ENCODE measurements at places on chromosomes 7 and 10. TPM values are rescaled to one million over a fixed set of nuclear protein-coding genes. Genes with fewer than 3 reads are reported as not detected.
A peak's percentile ranks its signal among the peaks of the same experiment; 100 is the strongest.

- H3K4me1 ChIP-seq = peaks cover 5% of the 10 kb centered on the region
- H3K27ac ChIP-seq = peak overlapping the region; percentile 91
- H3K27me3 ChIP-seq = peaks cover 90% of the 10 kb centered on the region
- H3K36me3 ChIP-seq = peaks cover 4% of the 10 kb centered on the region
- DNase-seq = peak; percentile 83
Measured at GRCh38 chr10:22340329-22341189, 4.7 kb upstream of the SPAG6 start.

DNA sequence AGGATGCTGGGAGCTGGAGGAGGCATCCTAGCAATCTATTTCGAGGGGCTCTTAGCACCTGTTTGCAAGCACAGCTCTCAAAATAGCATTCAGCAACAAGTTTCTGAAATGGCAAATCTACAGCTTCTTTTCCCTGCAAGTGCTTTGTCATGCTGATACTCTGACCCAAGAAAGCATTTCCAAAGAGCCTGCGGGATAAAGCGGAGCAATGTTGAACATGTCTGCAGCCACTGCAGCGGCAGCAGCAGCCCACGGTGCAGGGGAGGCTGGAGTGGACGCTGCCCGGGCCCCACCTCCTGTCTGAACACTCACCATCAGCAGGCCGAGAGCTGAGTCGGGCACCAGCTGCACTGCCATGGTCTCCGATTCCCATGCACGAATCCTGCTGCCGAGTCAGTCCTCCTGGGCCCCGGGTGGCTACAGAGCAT lies 964 bp downstream of the FRMD4A start:
- no peaks in the 10 kb centered on the region for H3K36me3 ChIP-seq
- DNase-seq = no peak
- H3K27me3 ChIP-seq = peaks cover 25% of the 10 kb centered on the region

DNA sequence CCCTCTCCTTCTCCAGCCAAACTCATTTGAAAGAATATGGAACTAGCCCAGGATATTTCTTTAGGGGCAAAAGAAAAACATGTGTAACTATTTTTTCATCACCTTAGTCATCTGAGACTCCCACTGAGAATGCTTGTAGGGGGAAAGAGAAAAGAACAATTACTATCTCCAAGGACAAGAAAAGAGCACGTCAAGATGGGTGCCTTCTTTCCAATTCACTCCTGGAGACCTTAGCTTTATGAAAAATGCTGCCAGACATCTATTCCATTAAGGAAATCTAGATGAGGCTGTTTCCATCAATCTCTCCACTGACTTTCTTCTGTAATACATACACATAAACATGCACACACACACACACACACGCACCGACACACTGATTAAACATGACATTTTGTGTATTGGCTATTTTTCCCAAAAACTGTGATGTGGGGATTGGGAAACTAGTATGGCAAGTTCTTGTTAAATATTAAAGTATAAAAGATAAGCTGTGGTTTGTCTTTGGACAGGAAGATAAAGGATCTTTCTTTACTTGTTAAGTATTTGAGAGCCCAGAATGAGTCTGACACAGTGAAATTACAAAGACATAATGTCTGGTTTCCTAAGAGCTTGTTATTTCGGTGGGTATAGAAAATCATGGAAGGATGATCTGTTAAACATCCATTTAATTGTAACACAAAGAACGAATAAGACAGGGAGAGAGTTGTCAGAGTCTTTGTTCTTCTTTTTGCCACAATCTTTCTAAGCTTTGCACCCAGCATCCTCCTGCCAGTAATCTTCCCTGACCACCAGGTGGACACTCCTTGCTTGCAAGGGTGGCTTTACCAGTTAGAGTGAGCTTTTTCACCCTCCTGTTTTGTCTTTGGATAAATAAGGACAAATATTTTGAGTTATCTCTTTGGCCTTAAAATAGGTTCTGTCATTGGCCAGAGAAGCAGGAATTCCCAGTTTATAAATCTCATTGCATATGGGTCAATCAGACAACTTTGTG lies 177.3 kb upstream of the TMEM72 start:
- H3K36me3 ChIP-seq = no peaks in the 10 kb centered on the region
- no peaks in the 10 kb centered on the region for H3K27me3 ChIP-seq

GRCh38 chr7:117875566-117875965 lies 2.3 kb upstream of the CTTNBP2 start:
- peaks cover 10% of the 10 kb centered on the region for H3K27me3 ChIP-seq
- H3K36me3 ChIP-seq = no peaks in the 10 kb centered on the region
- no peak for DNase-seq
- peaks cover 38% of the 10 kb centered on the region for H3K4me1 ChIP-seq
- H3K27ac ChIP-seq = peak overlapping the region; percentile 82

- no peaks in the 10 kb centered on the region for H3K27me3 ChIP-seq
- H3K36me3 ChIP-seq = peaks cover 32% of the 10 kb centered on the region
- no peaks in the 10 kb centered on the region for H3K4me1 ChIP-seq
- no peak for DNase-seq
- H3K27ac ChIP-seq = peak overlapping the region; percentile 38
Measured at GRCh38 chr10:103416436-103417147, 20.2 kb downstream of the PDCD11 start.

GRCh38 chr10:110138197-110138812 lies 69.1 kb upstream of the MXI1 start:
- peak overlapping the region; percentile 39 for H3K27ac ChIP-seq
- no peak overlapping the region for H3K4me3 ChIP-seq
- no peak for DNase-seq
- H3K27me3 ChIP-seq = no peaks in the 10 kb centered on the region
- H3K4me1 ChIP-seq = peaks cover 21% of the 10 kb centered on the region

- no peak overlapping the region for H3K27ac ChIP-seq
- peaks cover 5% of the 10 kb centered on the region for H3K4me1 ChIP-seq
- no peaks in the 10 kb centered on the region for H3K27me3 ChIP-seq
- no peaks in the 10 kb centered on the region for H3K36me3 ChIP-seq
- H3K4me3 ChIP-seq = no peak overlapping the region
Measured at GRCh38 chr7:148935451-148935850, 51.4 kb upstream of the EZH2 start.

CCL24 gene
- not detected for total RNA-seq

MICALL2 gene
- 5.6 TPM for total RNA-seq

GIMAP8 gene
- total RNA-seq = not detected

CYP26A1 gene
- 4.2 TPM for total RNA-seq

DENND2A gene
- 6.2 TPM for total RNA-seq

LRIT1 gene
- total RNA-seq = not detected
